Mesothelial cell of epicardium (in vitro differentiated cells): ENCODE measurements at places on chromosomes 4 and X. TPM values are rescaled to one million over a fixed set of nuclear protein-coding genes. Genes with fewer than 3 reads are reported as not detected.

DNA sequence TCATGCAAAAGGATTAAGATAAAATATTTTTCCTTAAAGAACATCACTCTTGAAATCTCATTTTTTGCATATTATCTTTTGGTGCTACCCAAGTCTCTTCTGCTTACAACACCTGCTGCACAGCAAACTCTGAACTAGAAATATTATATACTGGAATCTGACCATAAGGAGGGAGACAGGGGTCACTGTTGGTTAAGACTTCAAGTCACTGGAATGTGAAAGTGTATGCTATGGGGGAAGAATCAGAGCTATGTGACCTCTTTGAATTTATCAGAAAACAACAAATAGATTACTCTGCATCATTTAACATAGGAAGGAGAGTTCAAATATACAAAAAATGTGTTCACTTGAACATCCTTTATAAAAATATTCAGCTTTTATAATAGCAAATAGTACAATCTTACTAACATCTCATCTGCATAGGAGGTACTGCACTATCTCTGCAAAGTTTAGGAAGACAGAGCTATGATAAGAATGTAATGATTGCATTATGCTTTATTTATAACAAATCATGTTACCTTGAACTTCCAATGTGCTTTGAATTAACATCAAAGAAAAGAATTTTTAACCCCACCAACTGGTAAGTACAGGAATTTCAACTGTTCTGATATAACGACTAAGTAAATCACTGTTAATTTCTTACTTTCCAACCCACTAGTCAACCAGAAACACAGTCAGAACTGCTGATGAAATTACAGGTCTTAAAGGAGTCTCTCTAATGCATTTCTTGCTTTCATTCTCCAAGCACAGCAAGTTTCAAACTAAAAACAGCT lies 69.8 kb downstream of the ZNF827 start:
- no peak for DNase-seq
- peak overlapping the region; percentile 68 for H3K27ac ChIP-seq

DNA sequence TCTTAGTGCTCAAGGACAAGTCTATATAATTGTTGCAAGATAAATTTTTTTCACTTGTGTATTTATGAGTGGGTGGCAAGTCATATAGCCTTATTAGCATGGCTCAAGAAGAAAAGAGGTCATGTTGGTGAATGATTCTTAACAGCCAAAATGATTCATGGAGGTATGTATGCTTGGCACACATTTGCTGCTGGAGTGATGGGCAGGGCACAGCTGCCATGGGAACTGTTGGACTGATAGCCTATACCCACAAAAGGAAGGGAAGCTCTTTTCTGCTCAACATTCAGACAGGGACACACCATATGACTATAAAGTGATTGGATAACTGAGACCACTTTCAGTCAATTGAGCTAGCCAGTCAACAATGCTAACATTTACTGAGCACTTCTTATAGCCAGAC lies 46.8 kb upstream of the PITX2 start:
- no peaks in the 10 kb centered on the region for H3K27me3 ChIP-seq
- peaks cover 23% of the 10 kb centered on the region for H3K4me1 ChIP-seq
- DNase-seq = no peak
- H3K4me3 ChIP-seq = no peak overlapping the region
- H3K27ac ChIP-seq = no peak overlapping the region

GRCh38 chr4:139229534-139230039 lies 50.4 kb downstream of the MGARP start:
- no peaks in the 10 kb centered on the region for H3K36me3 ChIP-seq
- H3K27ac ChIP-seq = no peak overlapping the region
- H3K4me1 ChIP-seq = no peaks in the 10 kb centered on the region
- no peaks in the 10 kb centered on the region for H3K27me3 ChIP-seq
- no peak for DNase-seq

DNA sequence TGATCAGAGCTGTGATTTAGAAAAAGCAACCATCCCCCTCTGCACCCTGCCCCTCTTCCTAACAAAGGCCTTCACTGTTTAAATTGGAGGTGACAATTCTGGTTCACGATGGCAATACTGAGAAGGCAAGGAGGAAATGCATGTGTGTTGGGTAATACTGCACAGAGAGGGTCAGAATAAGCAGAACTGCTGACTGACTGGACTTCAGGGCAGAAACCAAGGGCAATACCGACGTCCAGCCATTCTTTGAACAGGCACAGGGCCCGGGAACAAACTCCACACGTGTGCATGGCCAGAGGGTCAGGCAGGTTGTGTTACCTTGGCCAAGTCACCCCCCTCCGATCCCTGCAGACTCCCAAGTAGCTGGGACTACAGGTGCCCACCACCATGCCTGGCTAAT lies 6.0 kb downstream of the ACSL1 start:
- H3K4me3 ChIP-seq = no peak overlapping the region
- H3K4me1 ChIP-seq = peaks cover 20% of the 10 kb centered on the region

- H3K4me3 ChIP-seq = peak within 1 kb of the TSS; percentile 90
- no peaks in the 10 kb centered on the region for H3K27me3 ChIP-seq
- no peaks in the 10 kb centered on the region for H3K36me3 ChIP-seq
- DNase-seq = peak; percentile 40
- H3K4me1 ChIP-seq = peaks cover 14% of the 10 kb centered on the region
- H3K27ac ChIP-seq = peak within 1 kb of the TSS; percentile 99
These were observed at the start of gene USP51 for GRCh38 chrX:55489314-55490009. USP51 (minus strand) TSS chrX:55489848; CDS start chrX:55488939, 909 bp downstream.

DNA sequence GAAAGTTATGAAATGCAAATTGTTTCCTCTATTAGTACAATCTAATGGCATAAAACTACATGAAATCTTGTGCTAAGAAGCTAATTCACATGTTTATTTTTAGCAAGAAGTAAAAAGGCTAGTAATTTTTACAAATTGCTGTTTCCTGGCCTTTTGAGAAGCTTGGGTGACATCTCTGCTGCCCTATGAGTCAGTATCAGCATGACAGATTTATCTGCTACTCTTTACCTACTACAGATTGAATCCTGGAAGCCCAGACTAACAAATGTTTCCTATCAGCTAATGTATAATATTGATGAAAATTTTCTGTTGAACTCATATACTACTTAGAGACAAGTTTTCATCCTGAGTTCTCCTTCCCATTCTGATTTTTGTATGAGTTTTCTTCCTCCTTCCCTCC lies 232.4 kb downstream of the DCTD start:
- H3K27me3 ChIP-seq = no peaks in the 10 kb centered on the region
- no peak overlapping the region for H3K4me3 ChIP-seq
- peaks cover 31% of the 10 kb centered on the region for H3K36me3 ChIP-seq
- H3K27ac ChIP-seq = no peak overlapping the region
- peaks cover 7% of the 10 kb centered on the region for H3K4me1 ChIP-seq

ARHGAP4 gene
- 52.2 to 64.4 TPM (median 62.8 TPM) in 3 replicates for total RNA-seq
